ENCODE measurements at places on chromosomes 3 and 15. TPM values are rescaled to one million over a fixed set of nuclear protein-coding genes. Genes with fewer than 3 reads are reported as not detected.

Gene SCN11A
- total RNA-seq = 0.12 TPM

GRCh38 chr3:52843108-52843865, 8.5 kb upstream of the MUSTN1 start:
- no peaks in the 10 kb centered on the region for H3K27me3 ChIP-seq
- H3K4me1 ChIP-seq = peaks cover 21% of the 10 kb centered on the region
- H3K36me3 ChIP-seq = no peaks in the 10 kb centered on the region
- H3K4me3 ChIP-seq = no peak overlapping the region
- H3K27ac ChIP-seq = no peak overlapping the region
- peak; percentile 43 for DNase-seq

Gene SMCO1
- total RNA-seq = not detected

DNA sequence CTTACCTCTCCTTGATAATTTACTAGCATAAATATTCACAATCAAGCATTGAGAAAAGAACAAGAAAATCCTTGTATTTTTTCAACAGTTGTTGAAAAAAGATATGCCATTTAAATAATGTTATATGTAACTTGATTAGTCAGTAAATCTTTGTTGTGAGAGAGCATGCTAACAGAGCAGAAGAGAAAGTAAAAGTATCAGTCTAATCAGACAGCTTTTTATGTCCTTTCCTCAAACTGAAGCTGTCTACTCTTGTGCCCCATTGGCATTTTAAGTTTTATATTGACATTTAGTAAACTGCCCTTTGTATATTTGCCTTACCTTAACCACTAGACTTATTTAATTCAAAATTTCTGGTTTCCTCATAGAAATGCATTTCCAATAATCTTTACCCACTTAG, 668.7 kb downstream of the OTOL1 start:
- H3K4me3 ChIP-seq = no peak overlapping the region
- H3K4me1 ChIP-seq = no peaks in the 10 kb centered on the region
- H3K27ac ChIP-seq = no peak overlapping the region
- H3K27me3 ChIP-seq = no peaks in the 10 kb centered on the region
- no peak for DNase-seq
- H3K36me3 ChIP-seq = no peaks in the 10 kb centered on the region

GRCh38 chr3:175187586-175187985, 328.5 kb downstream of the NAALADL2 start:
- no peak overlapping the region for H3K4me3 ChIP-seq
- H3K4me1 ChIP-seq = no peaks in the 10 kb centered on the region
- no peaks in the 10 kb centered on the region for H3K27me3 ChIP-seq
- H3K36me3 ChIP-seq = no peaks in the 10 kb centered on the region

GRCh38 chr15:86540840-86541467, 461.3 kb downstream of the AGBL1 start:
- H3K4me3 ChIP-seq = no peak overlapping the region
- no peak overlapping the region for H3K27ac ChIP-seq
- H3K4me1 ChIP-seq = no peaks in the 10 kb centered on the region
- no peaks in the 10 kb centered on the region for H3K36me3 ChIP-seq
- DNase-seq = no peak
